ENCODE measurements at places on chromosomes 4 and X. TPM values are rescaled to one million over a fixed set of nuclear protein-coding genes. Genes with fewer than 3 reads are reported as not detected.

Gene PFKFB1
- total RNA-seq = not detected

Gene SORBS2
- 908 TPM for total RNA-seq

Gene AKAP14
- not detected for total RNA-seq

DNA sequence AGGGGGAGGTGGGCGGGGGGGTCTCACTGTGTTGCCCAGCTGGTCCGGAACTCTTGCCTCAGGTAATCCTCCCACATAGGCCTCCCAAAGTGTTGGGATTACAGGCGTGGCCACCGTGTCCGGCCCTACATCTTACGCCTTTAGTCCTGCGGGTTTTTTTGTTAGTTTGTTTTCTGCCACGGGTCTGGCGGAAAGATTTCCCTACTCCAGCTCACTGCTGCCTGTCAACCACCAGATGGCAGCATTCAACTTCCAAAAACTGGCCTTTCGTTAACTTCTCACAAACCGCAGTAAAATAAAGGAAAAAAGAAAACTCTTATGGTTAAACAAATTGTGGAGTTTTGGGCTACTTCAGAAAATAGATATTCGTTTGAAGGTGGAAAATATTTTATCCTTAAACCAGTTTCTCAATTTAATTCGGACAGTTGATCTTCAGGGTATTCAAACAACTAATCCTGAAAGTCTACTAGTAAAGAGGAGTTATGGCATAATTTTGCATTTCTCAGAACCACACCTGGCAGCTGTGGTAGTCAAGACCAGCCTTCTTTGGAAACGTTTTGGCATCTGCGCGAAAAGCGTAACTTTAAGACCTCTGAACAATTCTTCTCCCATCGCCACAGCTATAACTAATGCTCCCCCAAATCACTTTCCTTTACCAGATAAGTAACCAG, 41.1 kb downstream of the LUZP4 start:
- DNase-seq = peak; percentile 89
- no peak overlapping the region for H3K27ac ChIP-seq
- H3K27me3 ChIP-seq = no peaks in the 10 kb centered on the region
- no peaks in the 10 kb centered on the region for H3K36me3 ChIP-seq
- H3K4me3 ChIP-seq = peak overlapping the region; percentile 16

GRCh38 chr4:96262057-96262456, 422.2 kb downstream of the PDHA2 start:
- peak; percentile 27 for DNase-seq
- H3K4me3 ChIP-seq = no peak overlapping the region
- no peaks in the 10 kb centered on the region for H3K4me1 ChIP-seq
- no peak overlapping the region for H3K27ac ChIP-seq

DNA sequence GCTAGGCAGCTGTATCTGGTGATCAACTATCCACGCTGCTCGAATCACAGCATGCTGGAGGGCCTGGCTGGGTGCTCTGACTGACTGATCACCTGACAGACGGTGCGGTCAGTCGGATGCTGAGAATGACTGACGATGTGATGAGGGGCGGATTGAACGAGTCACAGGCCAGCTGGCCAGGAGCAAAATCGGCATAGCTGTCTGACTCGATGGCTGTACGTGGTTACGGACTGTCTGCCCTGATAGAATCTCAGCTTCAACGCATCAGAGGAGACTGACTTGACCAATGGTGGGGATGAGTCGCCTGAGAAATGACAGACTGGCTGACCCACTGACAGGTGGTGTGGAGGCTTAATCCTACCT, 1.0 kb upstream of the SUV39H1 start:
- H3K27ac ChIP-seq = peak overlapping the region; percentile 92
- peak overlapping the region; percentile 94 for H3K4me3 ChIP-seq
- DNase-seq = peak; percentile 26
- peaks cover 16% of the 10 kb centered on the region for H3K4me1 ChIP-seq
- no peaks in the 10 kb centered on the region for H3K27me3 ChIP-seq
- H3K36me3 ChIP-seq = peaks cover 16% of the 10 kb centered on the region

DNA sequence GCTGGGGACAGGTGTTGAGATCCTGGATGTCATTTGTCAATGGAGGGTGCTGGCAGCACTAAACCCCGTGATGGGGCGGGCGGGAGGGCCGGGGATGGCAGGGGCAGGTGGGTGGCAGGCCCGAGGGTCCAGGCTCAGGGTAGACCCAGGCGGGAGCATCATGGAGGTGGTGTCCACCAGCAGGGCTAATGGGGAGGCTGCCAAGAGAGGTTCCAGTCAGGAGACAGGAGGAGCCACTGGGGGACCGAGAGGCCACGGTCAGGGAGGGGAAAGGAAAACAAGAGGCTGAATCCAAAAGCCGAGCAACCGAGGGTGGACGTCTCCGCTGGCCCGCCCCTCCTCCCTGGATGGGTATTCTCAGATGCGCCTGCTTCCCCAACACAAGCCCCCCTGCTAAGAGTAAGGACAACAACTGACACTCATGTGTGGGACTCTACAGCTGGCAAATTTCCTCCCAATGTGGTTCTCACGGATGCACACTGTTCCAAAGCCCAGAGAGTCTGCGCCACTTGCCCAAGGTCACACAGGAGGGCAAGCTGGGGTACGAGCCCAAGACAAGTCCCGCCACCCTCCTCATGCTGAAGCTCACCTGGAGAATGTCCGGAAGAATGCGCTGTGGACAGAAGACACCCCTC, 132.0 kb downstream of the CPZ start:
- H3K4me3 ChIP-seq = no peak overlapping the region
- H3K27me3 ChIP-seq = peaks cover 27% of the 10 kb centered on the region
- peak; percentile 16 for DNase-seq
- no peak overlapping the region for H3K27ac ChIP-seq

DNA sequence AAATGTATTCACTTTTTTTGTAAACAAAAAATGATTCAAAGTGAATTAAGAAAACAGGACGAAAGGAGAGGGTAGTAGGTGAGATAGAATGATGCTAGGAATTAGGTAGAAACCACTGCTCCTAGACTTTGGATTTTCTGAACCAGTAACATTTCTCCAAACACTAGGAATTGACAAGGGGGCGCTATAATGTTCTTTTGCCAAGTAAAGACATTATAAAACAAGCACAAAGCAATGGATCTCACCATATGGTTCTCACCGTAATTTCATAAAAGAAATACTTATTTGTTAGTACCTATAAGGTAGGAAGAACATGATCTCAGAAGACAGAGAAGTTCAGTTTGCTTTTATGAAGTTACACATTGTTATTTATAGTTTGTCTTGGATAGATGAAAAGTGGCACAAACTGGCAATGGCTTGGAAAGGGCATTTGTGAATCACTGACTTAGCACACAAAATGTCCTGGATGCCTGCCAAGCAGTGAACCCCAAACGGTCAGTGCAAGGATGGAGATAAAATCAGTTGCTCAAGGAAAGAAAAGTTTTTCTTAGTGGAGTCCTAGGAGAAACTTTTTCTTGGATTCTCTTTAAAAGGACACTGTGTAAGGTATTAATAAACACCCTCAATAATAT, 8.1 kb upstream of the TBC1D1 start:
- H3K27me3 ChIP-seq = no peaks in the 10 kb centered on the region
- no peaks in the 10 kb centered on the region for H3K36me3 ChIP-seq
- no peak overlapping the region for H3K4me3 ChIP-seq

GRCh38 chr4:155444721-155445120, 68.0 kb upstream of the MAP9 start:
- H3K4me1 ChIP-seq = no peaks in the 10 kb centered on the region
- H3K4me3 ChIP-seq = no peak overlapping the region
- H3K36me3 ChIP-seq = no peaks in the 10 kb centered on the region
- H3K27ac ChIP-seq = no peak overlapping the region
- DNase-seq = no peak
- no peaks in the 10 kb centered on the region for H3K27me3 ChIP-seq

DNA sequence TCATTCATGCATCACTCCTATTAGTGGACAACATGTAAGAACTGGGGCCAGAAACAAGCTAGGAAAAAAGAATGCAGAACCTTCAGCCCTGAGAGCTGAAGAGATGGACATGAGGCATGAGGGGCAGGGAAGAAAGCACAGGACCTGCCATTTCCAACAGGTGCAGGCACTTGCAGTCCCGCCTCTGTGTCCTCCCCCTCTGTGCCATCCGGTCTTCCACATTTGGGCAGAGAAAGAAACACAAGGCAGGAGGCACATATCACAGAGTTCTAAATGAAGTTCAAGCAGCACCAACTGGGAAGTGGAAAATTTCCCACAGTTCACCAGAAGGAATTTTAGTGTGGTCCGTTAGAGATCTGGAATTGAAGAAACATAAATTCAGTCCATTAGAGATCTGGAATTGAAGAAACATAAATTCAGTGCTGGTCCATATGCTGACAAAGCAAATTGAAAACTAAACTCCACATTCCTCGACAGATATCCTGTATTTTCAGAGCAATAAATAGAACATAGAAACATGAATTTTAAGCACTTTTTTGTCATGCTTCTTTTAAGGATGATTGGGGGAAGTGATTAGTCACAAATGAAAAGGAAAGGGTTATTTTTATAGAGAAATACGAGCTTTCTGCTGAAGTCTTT, 57.2 kb upstream of the DAPP1 start:
- no peaks in the 10 kb centered on the region for H3K36me3 ChIP-seq
- no peaks in the 10 kb centered on the region for H3K27me3 ChIP-seq
- no peak overlapping the region for H3K27ac ChIP-seq
- no peak overlapping the region for H3K4me3 ChIP-seq
- H3K4me1 ChIP-seq = no peaks in the 10 kb centered on the region

- H3K36me3 ChIP-seq = no peaks in the 10 kb centered on the region
- no peak overlapping the region for H3K27ac ChIP-seq
- DNase-seq = no peak
- no peak overlapping the region for H3K4me3 ChIP-seq
- H3K27me3 ChIP-seq = peaks cover 6% of the 10 kb centered on the region
These were observed 68.5 kb upstream of the PPP2R3B start for GRCh38 chrX:455199-455598.

GRCh38 chr4:176818531-176818930, 25.8 kb upstream of the VEGFC start:
- DNase-seq = no peak
- no peaks in the 10 kb centered on the region for H3K36me3 ChIP-seq
- no peak overlapping the region for H3K4me3 ChIP-seq
- H3K27me3 ChIP-seq = no peaks in the 10 kb centered on the region
- no peak overlapping the region for H3K27ac ChIP-seq
- no peaks in the 10 kb centered on the region for H3K4me1 ChIP-seq

GRCh38 chr4:2250357-2251072, 8.6 kb upstream of the HAUS3 start:
- no peaks in the 10 kb centered on the region for H3K27me3 ChIP-seq
- no peak overlapping the region for H3K4me3 ChIP-seq
- peak; percentile 23 for DNase-seq

DNA sequence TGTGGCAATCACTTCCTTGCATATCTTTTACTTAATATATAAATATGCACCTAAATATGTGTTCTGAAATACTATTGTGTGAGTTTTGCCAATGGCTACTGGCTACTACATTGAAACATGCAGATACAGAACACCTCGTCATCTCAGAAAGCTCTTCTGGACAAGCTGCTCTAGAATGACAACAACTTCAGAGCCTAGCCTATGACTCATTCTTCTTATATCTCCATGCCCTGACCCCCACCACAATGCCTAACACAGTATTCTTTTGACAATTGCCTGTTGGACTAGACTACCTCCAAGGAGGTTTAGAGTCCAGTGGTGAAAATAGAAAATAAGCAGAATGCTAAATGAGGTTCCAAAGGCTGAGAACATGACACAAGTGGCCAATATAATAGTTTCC, 17.6 kb upstream of the DMP1 start:
- no peak overlapping the region for H3K27ac ChIP-seq
- H3K4me3 ChIP-seq = no peak overlapping the region
- no peaks in the 10 kb centered on the region for H3K27me3 ChIP-seq
- no peaks in the 10 kb centered on the region for H3K36me3 ChIP-seq

- no peak for DNase-seq
- no peaks in the 10 kb centered on the region for H3K4me1 ChIP-seq
- no peak overlapping the region for H3K4me3 ChIP-seq
- H3K27me3 ChIP-seq = no peaks in the 10 kb centered on the region
These were observed 114.8 kb upstream of the MAP9 start for GRCh38 chr4:155491336-155492120.

- H3K4me1 ChIP-seq = no peaks in the 10 kb centered on the region
- H3K27me3 ChIP-seq = no peaks in the 10 kb centered on the region
- no peaks in the 10 kb centered on the region for H3K36me3 ChIP-seq
- no peak for DNase-seq
These were observed 378.3 kb downstream of the GBA3 start for GRCh38 chr4:23070848-23071570.

- no peak overlapping the region for H3K4me3 ChIP-seq
- no peaks in the 10 kb centered on the region for H3K36me3 ChIP-seq
- no peaks in the 10 kb centered on the region for H3K27me3 ChIP-seq
- H3K27ac ChIP-seq = no peak overlapping the region
These were observed 534.8 kb downstream of the IQCM start for GRCh38 chr4:149280806-149281205.

GRCh38 chrX:141904262-141904661, 568 bp downstream of the MAGEC1 start:
- no peak for DNase-seq
- no peak overlapping the region for H3K27ac ChIP-seq
- H3K36me3 ChIP-seq = no peaks in the 10 kb centered on the region
- no peak overlapping the region for H3K4me3 ChIP-seq
- H3K4me1 ChIP-seq = no peaks in the 10 kb centered on the region

DNA sequence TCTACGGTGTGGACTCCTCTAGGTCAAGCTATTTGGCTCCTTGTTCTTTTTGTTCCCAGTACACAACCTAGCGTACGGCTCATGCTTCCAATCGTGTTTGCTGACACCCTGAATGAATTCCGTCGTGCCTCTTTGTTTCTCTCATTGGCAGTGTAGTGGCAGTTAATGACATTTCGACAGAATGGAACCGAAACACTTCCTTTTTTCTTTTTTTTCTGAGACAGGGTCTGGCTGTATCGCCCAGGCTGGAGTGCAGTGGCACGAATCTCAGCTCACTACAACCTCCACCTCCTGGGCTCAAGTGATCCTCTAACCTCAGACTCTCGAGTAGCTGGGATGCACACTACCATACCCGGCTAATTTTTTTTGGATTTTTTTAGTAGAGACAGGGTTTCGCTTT, 113.3 kb upstream of the ATP6AP2 start:
- no peaks in the 10 kb centered on the region for H3K27me3 ChIP-seq
- H3K27ac ChIP-seq = no peak overlapping the region
- no peaks in the 10 kb centered on the region for H3K36me3 ChIP-seq
- no peak overlapping the region for H3K4me3 ChIP-seq

GRCh38 chr4:31125061-31125460, 404.9 kb downstream of the PCDH7 start:
- H3K4me3 ChIP-seq = no peak overlapping the region
- H3K27me3 ChIP-seq = no peaks in the 10 kb centered on the region
- no peaks in the 10 kb centered on the region for H3K4me1 ChIP-seq
- no peak overlapping the region for H3K27ac ChIP-seq

DNA sequence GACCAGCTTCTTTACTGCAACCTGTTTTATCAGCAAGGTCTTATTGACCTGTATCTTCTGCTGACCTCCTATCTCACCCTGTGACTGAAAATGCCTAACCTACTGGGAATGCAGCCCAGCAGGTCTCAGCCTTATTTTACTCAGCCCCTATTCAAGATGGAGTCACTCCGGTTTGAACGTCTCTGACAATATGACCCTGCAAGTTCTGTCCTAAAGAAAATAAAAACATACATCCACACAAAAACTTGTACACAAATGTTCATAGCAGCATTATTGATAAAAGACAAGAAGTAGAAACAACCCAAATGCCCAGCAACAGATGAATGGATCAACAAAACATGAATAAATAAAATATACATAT, 59.5 kb upstream of the FAM9C start:
- no peak overlapping the region for H3K4me3 ChIP-seq
- H3K27me3 ChIP-seq = no peaks in the 10 kb centered on the region
- no peak for DNase-seq

- DNase-seq = no peak
- no peaks in the 10 kb centered on the region for H3K27me3 ChIP-seq
- no peaks in the 10 kb centered on the region for H3K4me1 ChIP-seq
- no peak overlapping the region for H3K4me3 ChIP-seq
These were observed 38.1 kb downstream of the GPR174 start for GRCh38 chrX:79182616-79183015.

GRCh38 chr4:7500404-7500803, 65.7 kb upstream of the PSAPL1 start:
- no peak overlapping the region for H3K27ac ChIP-seq
- no peaks in the 10 kb centered on the region for H3K36me3 ChIP-seq
- H3K4me3 ChIP-seq = no peak overlapping the region
